Psoas muscle (tissue), 8 donors: ENCODE measurements at places on chromosomes 5 and 9.

DNA sequence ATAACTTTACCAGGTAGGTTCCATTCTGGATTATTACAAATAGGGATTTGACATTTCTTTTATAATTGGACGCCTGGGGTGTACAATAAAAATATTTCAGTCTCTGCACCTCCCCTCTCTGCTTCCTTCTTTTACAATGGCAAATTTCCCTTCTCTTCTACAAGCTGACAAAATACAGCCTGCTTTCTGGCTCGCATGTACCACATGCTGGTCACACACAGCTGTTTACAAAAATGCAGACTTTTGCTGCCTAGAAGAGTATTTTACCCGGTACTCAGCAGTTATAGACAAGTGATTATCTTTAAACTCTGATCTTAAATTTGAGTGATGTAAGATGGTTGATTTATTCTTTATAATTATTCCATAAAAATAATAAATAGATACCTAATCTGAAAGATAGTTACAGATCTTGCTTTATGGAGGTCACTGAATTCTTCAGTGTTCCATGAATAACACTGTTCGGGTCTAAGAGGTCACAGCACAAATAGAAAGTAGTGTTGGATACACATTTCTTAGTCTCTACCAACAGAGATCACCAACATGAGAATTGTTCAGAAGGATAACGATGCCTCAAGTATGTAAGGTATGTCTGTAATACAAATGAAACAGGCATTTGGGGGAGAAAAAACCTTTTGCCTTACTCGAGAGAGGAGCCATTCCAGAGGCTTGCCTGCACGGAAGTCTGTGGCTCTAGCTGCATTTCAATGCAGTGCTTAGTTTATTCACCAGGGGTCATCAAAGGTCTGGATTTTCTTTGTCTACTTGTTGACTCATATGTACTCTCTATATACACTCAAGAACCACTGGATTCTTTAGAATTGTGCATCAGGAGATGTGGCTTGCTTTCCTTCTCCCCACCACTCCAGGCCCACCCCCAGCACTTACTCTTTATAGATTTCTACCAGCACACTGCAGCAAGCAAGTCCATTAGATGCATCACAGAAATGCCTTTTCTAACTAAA is 206.6 kb upstream of the RFX3 start:
- DNase-seq = no peak

DNA sequence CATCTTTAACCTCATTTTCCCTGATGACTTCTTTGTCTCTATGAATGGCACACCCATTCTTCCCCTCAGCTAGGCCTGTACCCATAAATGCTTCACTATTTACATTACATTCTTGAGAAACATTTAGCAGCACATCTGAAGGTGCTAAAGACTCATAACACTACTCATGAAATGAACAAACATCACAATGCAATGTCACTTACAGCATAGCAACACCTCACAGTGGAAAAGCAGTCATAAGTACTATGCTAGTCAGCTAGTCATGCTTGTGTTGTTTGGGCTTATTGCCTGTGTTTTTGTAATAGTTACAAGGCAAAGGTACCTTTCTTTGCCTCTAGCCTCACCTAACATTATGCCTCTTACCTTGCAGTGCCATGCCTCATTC is 228.9 kb downstream of the KIAA0825 start:
- DNase-seq = no peak

GRCh38 chr9:94869415-94869843 is 142.9 kb downstream of the AOPEP start:
- no peak for DNase-seq

- DNase-seq = no peak
These were observed 154.4 kb downstream of the PRELID2 start for GRCh38 chr5:145680767-145681166.

DNA sequence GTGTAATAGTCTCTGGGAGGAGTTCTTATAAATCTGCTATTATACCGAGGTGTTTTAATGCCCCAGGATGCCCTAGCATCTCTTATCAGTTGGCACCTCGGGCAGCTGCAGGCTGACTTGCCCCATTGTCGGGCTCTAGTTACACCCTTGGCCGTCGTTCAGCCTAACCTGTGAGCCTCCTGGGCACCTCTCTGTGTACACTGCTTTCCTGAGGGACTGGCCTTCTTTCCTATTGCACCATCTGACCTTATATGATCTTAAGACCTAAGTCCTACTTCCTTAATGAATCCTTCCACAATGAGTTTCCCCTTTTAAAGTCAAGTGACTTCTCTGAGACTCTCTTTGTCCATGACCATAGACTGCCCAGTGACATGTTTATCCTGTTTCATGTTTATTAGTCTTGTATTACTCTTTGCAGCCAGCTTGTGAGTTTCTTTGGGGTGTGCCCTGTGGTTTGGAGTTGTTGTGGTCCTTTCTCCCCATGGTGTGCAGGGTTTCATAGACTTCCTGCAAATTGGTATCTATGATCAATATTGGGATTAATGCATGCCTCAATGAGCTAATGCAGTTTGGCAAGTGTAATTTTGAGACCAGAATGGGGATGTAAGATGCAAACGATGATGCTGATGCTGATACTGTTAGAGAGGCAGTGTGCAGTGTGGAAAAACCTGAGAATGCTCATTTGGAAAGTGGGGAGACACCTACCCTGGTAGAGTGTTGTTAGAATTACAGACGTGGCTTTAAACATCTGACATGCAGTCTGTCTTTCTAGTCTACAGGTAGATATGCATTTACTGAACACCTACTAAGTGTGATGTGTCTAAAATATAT is 4.9 kb downstream of the DAPK1 start:
- no peak for DNase-seq

GRCh38 chr5:174832025-174832424 is 107.6 kb downstream of the MSX2 start:
- DNase-seq = no peak
